ENCODE measurements at places on chromosomes 4 and X.

GRCh38 chrX:71919431-71919830 lies 8.8 kb downstream of the NHSL2 start:
- DNase-seq: no peak

GRCh38 chr4:38034986-38035882 lies 75.0 kb downstream of the PTTG2 start:
- peak; percentile 26 for DNase-seq

- DNase-seq: no peak
Measured at GRCh38 chr4:176066757-176067156, 1.1 kb downstream of the WDR17 start.

DNA sequence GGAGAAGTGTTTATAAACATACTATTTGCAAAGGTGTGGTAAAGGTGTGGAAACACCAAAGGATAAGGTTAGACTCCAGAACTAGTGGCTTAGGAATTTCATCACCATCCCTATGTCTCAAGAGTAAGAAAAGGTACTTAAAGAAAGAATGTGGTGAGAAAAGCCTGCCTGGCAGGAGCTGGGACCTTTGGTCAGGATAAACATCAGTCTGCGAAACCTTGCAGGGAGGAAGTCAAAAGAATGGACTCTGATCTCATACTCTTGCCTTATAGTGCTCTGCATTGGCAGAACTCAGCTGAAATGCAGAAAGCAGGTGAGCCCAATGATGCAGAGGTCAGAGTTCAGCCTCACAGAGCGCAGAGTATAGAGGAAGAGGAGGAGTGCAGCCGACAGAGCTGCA lies 97.2 kb upstream of the NR3C2 start:
- no peak for DNase-seq

- DNase-seq: no peak
Measured at GRCh38 chr4:155658681-155659064, 8.0 kb upstream of the GUCY1A1 start.

GRCh38 chr4:162056990-162057389 lies 106.8 kb downstream of the FSTL5 start:
- DNase-seq: no peak

DNA sequence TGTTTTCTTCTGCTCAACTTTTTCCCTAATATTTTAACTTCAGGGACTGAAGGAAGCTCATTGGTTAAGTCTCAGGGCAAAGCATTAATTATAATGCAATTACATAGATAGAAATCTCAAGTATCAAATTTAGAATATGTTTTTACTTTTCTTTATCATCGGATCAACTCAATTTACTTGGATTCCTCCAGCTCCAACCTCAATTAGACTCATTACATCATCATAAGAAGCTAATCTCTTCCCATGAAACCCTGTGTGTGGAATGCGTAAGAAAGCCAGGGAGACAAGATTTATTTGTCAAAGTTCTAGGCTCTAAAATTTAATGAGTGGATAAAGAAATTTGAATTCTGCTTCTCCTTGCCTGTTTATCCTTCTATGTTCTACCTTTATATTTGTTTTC lies 918.4 kb downstream of the ADGRL3 start:
- no peak for DNase-seq

GRCh38 chr4:139858436-139859205 lies 193.0 kb downstream of the MGST2 start:
- no peak for DNase-seq
